Stimulated activated CD4-positive, alpha-beta T cell treated with anti-CD3 and anti-CD28 coated beads, Interleukin-15, amount 100 ng/mL, for 48 hours (primary cell): ENCODE measurements at places on chromosomes 1 and 21.

GRCh38 chr1:219900882-219901281, 27.5 kb downstream of the SLC30A10 start:
- DNase-seq: no peak

- DNase-seq: no peak
These were observed 73.3 kb downstream of the ARHGEF10L start for GRCh38 chr1:17612831-17613230.

GRCh38 chr1:152487871-152488270, 22.7 kb upstream of the LCE5A start:
- no peak for DNase-seq

GRCh38 chr21:36854391-36854790, 112.1 kb downstream of the HLCS start:
- DNase-seq: no peak

- no peak for DNase-seq
These were observed 332 bp downstream of the KCNJ6 start for GRCh38 chr21:37915941-37916309.

- DNase-seq: no peak
These were observed 6.4 kb upstream of the NBPF11 start for GRCh38 chr1:148158341-148159003.

GRCh38 chr1:93768380-93768863, 86.8 kb upstream of the BCAR3 start:
- DNase-seq: no peak
